ENCODE measurements at places on chromosomes 2 and 18.

DNA sequence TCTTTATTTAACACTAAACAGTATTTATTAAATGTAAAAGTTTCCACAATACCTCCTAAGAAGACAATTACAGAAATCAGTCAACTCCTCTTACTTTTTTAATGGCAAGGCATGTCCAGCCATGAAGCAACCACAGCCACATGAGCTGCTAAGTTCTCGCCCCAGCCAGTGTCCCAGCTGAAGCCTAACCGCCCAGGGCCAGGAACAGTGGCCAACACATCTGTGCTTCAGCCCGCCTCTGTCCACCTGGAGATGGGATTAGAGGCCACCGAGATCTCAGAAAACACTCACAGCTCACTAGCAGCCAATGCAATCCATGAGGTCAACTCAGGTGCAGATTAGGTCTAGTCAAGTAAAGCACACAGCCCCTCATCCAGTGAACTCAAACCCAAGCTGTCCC, 40.2 kb downstream of the PID1 start:
- DNase-seq = no peak

DNA sequence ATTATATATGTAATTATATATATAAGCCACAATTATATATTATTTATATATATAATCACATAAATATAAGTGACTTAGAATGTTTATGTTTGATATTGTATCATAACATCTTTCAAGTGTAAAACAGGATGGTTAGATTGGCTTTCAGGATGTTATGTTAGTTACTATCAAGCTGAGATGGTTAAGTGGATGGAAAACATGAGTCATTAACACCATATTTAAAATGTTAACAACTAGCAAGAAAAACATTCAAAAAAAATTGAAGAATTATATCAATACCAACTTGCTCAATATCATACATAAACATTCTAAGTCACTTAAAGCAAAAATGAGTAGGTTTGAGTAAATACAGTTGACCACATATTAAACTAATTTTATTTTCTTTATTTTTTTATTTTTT, 21.8 kb upstream of the RAB27B start:
- DNase-seq = no peak

DNA sequence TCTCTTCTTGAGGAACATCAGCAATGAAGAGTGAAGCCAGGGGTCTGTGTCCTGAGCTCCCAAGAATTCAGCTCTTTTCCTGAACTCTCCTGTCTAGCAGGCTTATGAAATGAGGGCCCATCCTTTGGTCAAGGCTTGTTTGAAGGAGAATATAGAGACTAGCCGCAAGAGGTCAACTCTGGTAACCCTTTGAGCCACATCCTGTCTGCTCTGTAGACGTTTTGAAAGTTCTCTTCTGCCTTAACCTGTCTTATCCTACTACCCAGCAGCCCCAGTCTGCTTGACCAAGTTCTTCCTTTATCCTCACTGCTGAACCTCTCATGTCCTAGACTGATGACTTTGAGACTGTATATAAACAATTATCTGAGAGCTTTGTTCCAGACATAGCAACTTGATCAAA, 5.4 kb downstream of the SEMA4F start:
- no peak for DNase-seq

DNA sequence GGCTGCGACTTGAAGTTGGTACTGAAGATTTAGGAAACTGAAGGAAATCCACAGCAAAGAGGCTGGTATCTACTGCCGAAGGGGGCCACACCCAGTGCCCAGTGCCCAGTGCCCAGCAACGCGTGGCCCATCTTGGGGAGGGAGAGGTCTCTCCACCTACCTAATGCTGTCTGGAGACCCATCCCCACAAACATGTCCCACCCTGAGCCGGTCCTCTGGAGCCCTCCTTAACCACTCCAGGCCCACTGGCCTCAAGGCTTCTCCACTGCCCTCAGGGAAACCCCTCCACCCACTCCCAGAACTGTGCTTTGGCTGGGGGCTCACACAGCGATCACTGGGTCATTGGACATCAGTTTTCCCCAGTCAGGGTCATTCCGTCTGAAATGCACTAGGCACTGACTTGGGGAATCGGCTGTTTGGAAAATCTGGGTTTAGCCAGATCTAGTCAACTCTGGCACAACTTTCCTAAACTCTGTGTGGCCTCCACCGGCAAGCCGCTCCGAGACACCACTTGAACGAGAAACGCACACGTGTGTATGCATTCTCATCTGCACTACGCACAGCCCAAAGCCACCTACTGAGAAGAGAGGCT, 20.1 kb downstream of the GPR55 start:
- DNase-seq = no peak

GRCh38 chr2:11406267-11406957, 59.5 kb downstream of the E2F6 start:
- DNase-seq = no peak

- DNase-seq = no peak
Measured at GRCh38 chr18:11511434-11512095, 97.8 kb upstream of the SLC35G4 start.

DNA sequence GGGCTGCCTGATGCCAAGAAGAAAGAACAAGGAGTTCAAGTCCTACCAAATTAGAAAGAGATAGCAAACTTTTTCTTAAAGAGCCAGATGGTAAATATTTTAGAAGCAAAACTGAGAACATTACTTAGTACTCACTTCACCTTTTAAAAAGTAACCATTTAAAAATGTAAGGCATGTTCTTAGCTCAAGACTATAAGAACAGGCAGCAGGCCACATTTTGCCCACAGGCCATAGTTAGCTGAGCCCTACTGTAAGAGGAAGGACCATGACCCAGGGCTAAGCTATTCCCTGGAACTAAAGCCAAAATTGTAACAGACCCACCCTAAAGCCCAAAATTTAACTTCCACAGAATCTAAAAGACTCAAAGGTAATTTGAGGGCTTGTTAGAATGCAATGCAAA, 31.3 kb downstream of the USP40 start:
- no peak for DNase-seq

GRCh38 chr2:157933160-157933920, 57.2 kb upstream of the ACVR1 start:
- DNase-seq = no peak

GRCh38 chr2:162011706-162012564, 62.1 kb downstream of the DPP4 start:
- no peak for DNase-seq

GRCh38 chr2:208708486-208708885, 301.9 kb downstream of the PTH2R start:
- DNase-seq = no peak

DNA sequence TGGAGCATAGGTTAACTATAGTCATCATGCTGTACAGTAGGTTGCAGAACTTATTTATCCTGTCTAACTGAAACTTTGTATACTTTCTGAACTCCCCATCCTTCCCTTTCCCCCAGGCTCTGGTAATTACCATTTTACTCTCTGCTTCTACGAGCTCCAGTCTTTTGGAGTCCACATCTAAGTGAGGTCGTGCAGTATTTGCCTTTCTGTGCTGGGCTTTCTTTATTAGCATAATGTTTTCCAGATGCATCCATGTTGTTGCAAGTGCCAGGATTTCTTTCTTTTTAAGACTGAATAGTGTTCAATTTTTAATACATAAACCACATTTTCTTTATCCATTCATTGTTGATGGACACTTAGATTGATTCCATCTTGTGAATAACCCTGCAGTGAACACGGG, 464.1 kb downstream of the TGIF1 start:
- no peak for DNase-seq
